T-cell (primary cell): ENCODE measurements at places on chromosomes 12 and 14. TPM values are rescaled to one million over a fixed set of nuclear protein-coding genes. Genes with fewer than 3 reads are reported as not detected.

The GPD1 gene
- 0.41 TPM for total RNA-seq

The VRTN gene
- 0.09 TPM for total RNA-seq

The ALG10B gene
- 9.2 TPM for total RNA-seq

The AKAP3 gene
- total RNA-seq, result 1.5 TPM

DNA sequence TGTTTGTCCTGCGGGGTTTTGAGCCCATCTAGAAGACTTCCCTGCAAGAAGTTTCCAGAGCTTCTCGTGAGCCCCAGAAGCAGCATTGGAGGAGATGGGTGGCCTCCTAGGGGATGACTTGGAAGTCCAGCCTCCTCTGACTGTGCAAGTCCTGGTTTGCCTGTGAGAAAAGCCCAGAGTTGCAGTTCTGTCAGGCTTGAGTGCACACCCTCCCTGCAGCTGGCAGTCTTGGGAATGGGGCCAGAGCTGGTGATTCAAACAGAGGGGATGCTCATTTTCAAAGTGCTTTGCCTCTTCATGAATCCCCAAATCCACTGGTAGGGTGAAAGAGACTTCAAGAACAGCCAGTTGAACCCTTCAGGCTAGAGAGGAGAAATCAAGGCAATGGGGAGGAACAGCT lies 3.9 kb upstream of the PPP1R1A start:
- DNase-seq, result no peak

DNA sequence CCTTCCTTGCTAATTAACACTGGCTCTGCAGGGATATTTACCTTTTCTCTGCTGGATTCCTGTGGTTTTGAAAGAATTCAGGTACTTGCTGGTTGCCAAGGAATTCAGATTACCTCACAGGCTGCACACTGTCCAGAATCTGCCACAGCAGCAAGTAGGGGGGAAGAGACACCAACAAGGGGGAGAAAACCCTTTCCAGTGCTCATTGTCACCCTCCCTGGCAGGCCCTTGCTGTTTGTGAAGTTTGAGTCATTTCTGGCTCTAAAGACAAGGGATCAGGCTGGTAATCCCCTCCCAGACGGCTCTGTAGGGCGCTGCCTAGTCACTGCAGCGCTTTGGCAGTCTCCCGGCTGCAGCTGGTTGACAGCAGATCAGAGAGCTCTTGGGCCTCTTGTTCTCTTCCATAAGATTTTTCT lies 50.8 kb downstream of the TTLL5 start:
- no peak for DNase-seq

- no peak for DNase-seq
Measured at GRCh38 chr12:115444346-115444745, 760.4 kb upstream of the TBX3 start.

GRCh38 chr14:74855021-74855420 lies 20.9 kb downstream of the PROX2 start:
- DNase-seq, result no peak

DNA sequence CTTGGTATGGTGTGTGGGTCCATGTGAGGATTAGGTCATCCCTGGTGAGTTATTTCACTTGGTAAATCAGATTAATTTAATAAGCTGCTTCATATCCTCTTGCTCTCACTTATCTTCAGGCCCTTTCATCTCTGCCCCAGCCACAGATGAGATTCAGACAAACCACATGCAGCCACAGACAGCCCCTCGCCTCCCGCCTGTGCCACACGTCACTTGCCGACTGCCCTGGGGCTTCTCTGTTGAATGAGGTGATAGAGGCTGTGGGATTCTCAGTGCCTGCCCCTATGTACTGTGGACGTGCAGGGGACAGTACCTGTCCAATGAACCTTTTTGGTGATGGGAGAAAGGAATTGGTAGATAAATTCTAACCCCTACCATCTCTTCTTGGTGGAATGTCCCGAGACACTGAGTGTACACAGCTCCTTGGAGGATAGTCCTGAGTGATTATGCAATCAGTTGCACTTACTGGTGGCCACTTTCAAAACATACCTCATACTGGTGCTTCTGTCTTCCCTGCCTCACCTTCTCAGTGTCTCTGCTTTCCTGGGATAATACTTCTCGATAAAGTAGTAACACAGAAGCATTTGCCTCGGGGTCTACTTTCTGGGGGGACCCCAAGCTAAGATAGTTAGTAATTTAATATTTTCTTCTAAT lies 248.7 kb downstream of the TTC6 start:
- no peak for DNase-seq

GRCh38 chr12:88896958-88897357 lies 316.7 kb upstream of the KITLG start:
- DNase-seq, result no peak
